GM23248 (cell line): ENCODE measurements at places on chromosomes 16 and 17.

GRCh38 chr16:57013229-57013628 is 23.9 kb downstream of the NLRC5 start:
- peak overlapping the region; percentile 74 for H3K27ac ChIP-seq
- H3K27me3 ChIP-seq = no peaks in the 10 kb centered on the region
- DNase-seq = peak; percentile 76
- peaks cover 31% of the 10 kb centered on the region for H3K4me1 ChIP-seq
- 0 out of 2 replicates have a peak, but pooled peaks cover 6% of the 10 kb centered on the region for H3K36me3 ChIP-seq

- H3K4me1 ChIP-seq = peaks cover 34% of the 10 kb centered on the region
- DNase-seq = no peak
- H3K27me3 ChIP-seq = no peaks in the 10 kb centered on the region
- H3K4me3 ChIP-seq = no peak overlapping the region
- no peak overlapping the region for H3K27ac ChIP-seq
Measured at GRCh38 chr16:89412811-89413210, 77.5 kb downstream of the ANKRD11 start.

DNA sequence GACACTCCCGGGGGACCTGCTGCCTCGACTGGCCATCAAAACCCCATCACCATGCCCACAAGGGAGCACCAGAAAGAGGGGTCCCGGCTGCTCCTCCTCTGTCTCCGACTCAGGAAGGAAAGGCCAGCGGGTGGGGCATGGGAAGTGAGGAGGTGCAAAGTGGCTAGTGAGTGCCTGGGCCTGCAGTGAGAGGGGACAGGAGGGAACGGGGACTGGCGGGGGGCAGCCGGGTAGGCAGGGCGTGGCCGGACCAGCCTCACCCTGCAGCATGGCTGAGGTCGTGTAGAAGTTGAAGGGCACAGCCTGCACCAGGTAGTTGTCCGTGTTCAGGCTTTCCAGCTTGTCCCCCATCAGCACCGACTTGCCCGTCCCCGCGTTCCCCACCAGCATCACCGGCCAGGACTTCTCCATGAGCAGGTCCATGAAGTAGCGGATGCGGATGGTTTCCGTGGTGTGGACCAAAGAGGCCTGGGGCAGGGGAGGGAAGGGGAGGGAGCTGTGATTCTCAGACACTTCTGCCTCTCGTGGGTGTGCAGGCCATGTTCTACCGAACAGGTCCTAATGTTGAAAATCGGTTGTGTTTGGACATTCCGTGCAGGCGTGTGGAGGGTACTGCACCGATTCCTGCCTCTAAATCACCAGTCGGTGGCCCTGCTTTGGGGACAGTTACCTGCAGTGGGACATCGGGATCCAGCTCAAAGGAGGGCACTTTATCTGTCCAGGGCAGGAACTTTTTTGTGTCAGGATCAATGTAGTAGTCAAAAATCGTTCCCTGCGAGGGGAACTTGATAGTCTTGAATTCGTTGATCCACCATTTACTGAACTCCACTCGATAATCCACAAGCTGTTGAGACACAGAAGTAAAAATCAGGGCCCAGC is 91.7 kb downstream of the DNAH17 start:
- DNase-seq = no peak
- H3K36me3 ChIP-seq = no peaks in the 10 kb centered on the region
- no peak overlapping the region for H3K27ac ChIP-seq
- no peaks in the 10 kb centered on the region for H3K4me1 ChIP-seq
- H3K4me3 ChIP-seq = no peak overlapping the region

DNA sequence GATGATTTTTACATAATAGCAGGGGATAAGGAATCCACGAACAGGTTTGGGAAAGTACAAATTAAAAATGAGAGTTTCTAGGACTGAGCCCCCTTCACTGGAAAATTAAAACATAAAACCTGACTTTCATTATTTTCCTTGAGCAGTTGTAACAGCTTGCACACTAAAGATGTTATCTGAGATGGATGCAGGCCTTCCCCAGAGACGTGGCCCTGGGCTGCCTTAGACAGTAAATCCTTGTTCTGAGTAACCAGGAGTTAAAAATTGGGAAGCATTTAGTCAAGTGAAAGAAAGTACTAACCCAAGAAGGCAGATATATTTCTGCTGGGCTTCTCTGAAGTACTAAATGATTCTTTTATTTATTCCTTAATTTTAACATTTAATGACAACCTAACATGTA is 432.2 kb upstream of the KIF2B start:
- no peaks in the 10 kb centered on the region for H3K36me3 ChIP-seq
- no peak overlapping the region for H3K4me3 ChIP-seq
- H3K4me1 ChIP-seq = no peaks in the 10 kb centered on the region
- DNase-seq = no peak
- no peak overlapping the region for H3K27ac ChIP-seq
- H3K27me3 ChIP-seq = no peaks in the 10 kb centered on the region

DNA sequence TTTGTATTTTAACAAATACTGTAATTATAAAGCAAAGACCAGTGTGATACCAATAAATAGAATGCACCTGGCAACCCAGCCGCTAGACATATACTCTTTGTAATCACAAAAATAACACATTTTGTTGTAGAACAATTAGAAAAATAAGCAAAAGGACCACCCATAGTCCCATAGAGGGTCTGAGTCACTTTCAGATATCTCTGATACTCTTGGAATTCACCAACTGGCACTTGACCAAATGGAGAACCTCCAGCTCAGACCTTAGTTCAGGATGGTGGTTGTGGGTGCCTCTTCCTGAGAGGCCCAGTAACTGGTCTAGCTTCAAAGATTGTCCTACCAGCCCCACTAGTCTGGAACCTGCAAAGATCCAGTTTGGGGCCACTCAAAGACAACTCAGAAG is 789 bp upstream of the TERF2 start:
- no peaks in the 10 kb centered on the region for H3K27me3 ChIP-seq
- H3K4me1 ChIP-seq = peaks cover 19% of the 10 kb centered on the region; the same call in 1 of the 2 replicates
- H3K27ac ChIP-seq = no peak overlapping the region; the same call in 1 of the 2 replicates
- H3K4me3 ChIP-seq = peak overlapping the region; percentile 97
- no peak for DNase-seq
- peaks cover 20% of the 10 kb centered on the region for H3K36me3 ChIP-seq

GRCh38 chr17:75128694-75129505 is 2.6 kb downstream of the NT5C start:
- no peak for DNase-seq
- H3K27ac ChIP-seq = no peak overlapping the region
- no peaks in the 10 kb centered on the region for H3K27me3 ChIP-seq
- no peaks in the 10 kb centered on the region for H3K4me1 ChIP-seq

DNA sequence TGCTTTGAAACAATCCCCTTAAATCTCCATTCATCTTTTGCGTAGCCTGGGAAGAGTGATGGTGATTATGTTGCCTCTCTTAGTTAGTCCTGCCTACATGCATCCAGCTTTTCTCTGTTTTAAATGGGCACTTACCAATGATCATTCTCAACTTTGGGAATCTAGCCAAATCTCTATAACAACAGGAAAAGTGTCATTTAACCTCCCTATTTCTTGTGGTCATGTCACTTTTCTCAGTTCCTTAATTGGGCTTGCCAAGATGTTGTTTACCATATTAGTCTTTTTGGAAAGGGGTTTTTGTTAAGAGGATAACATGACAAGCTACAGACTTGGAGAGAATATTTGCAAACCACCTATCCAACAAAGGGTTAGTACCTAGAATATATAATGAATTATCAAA is 15.6 kb upstream of the CLEC10A start:
- H3K4me3 ChIP-seq = no peak overlapping the region
- H3K27me3 ChIP-seq = peaks cover 34% of the 10 kb centered on the region
- no peak overlapping the region for H3K27ac ChIP-seq
- H3K4me1 ChIP-seq = no peaks in the 10 kb centered on the region; the same call in 1 of the 2 replicates
- H3K36me3 ChIP-seq = no peaks in the 10 kb centered on the region

GRCh38 chr17:40190197-40191021 is 13.1 kb downstream of the RAPGEFL1 start:
- no peaks in the 10 kb centered on the region for H3K4me1 ChIP-seq
- H3K27ac ChIP-seq = no peak overlapping the region
- no peaks in the 10 kb centered on the region for H3K27me3 ChIP-seq
- H3K4me3 ChIP-seq = peak overlapping the region; percentile 71
- peak; percentile 49 for DNase-seq
- H3K36me3 ChIP-seq = no peaks in the 10 kb centered on the region

- H3K4me3 ChIP-seq = no peak overlapping the region
- no peaks in the 10 kb centered on the region for H3K4me1 ChIP-seq
- no peak overlapping the region for H3K27ac ChIP-seq
- no peak for DNase-seq
- no peaks in the 10 kb centered on the region for H3K27me3 ChIP-seq
- H3K36me3 ChIP-seq = peaks cover 11% of the 10 kb centered on the region; the same call in 1 of the 2 replicates
Measured at GRCh38 chr17:20995164-20995872, 47.5 kb downstream of the USP22 start.

DNA sequence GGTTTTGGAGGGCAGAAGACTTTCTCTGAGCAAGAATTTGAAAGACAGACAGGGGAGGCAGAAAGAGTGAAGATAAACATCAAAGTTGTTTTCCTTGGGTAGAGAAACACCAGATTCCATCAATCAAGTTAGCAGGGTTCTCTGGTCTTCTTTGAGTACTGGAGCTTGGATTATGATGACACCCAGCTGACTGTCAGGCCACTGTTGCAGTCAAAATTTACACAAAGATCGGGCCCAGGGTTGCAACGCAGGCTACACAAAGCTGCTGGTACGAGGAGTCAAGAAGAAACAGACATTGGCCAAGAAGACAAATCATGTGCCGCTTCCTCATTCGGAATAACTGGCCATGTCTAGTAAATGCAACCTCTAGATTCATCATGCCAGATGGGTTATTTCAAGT is 396.2 kb upstream of the XYLT1 start:
- no peak overlapping the region for H3K27ac ChIP-seq
- H3K4me1 ChIP-seq = no peaks in the 10 kb centered on the region
- H3K36me3 ChIP-seq = no peaks in the 10 kb centered on the region
- no peak for DNase-seq
- H3K27me3 ChIP-seq = no peaks in the 10 kb centered on the region

GRCh38 chr16:83887564-83887963 is 11.4 kb upstream of the MLYCD start:
- DNase-seq = peak; percentile 18
- no peaks in the 10 kb centered on the region for H3K4me1 ChIP-seq
- H3K27ac ChIP-seq = no peak overlapping the region
- no peaks in the 10 kb centered on the region for H3K36me3 ChIP-seq

DNA sequence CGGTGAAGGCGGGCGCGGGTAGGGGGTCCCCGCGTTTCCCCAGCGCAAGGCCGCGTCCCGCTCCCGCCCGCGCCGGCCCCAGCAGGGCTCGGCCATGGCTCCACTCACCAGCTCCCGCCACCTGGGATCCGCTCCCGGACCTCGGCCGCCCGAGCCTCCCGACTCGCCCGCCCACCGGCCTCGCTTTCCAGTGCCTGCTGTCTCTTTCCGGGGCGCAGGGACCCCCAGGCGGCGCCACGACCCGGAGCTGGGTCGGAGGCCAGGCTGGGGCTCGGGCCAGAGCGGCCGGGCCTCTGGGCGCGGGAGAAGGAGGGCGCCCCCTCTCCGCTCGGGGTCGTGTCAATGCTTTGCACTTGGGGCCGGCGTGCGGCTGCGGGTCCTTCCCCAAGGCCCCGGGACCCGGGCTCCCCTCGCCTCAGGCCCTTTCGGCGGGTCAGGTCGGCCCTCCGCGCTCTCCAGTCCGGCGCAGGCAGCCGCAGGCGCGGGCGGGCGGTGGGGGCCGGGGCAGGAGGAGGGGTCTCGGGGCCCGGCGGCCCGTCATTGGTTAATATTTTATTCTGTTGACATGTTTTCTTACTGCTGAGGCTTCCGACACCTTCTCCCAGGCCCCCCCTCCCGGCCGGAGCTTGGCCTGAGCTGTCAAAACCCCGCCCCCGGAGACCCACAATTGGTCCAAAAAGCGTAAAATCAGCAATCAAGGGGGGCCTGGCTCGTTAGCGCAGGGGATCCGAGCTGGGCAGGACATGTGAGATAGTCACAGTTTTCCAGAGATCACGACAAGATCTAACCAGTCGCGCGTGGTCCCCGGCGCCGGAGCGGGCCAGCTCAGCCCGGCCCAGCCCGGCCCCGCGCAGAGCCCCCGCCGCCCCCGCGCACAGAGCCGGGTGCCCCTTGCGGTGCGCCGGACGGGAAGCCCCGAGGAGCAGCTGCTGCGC is at the start of gene TBX2:
TSS of gene TBX2 (plus strand) at position 713 of the 935 bp plus-strand sequence. CDS start 334 bp downstream, outside the sequence.
- DNase-seq = peak; percentile 92
- no peaks in the 10 kb centered on the region for H3K27me3 ChIP-seq
- H3K36me3 ChIP-seq = no peaks in the 10 kb centered on the region; the same call in 1 of the 2 replicates
- peak within 1 kb of the TSS; percentile 92 for H3K4me3 ChIP-seq
- H3K27ac ChIP-seq = peak within 1 kb of the TSS; percentile 83

DNA sequence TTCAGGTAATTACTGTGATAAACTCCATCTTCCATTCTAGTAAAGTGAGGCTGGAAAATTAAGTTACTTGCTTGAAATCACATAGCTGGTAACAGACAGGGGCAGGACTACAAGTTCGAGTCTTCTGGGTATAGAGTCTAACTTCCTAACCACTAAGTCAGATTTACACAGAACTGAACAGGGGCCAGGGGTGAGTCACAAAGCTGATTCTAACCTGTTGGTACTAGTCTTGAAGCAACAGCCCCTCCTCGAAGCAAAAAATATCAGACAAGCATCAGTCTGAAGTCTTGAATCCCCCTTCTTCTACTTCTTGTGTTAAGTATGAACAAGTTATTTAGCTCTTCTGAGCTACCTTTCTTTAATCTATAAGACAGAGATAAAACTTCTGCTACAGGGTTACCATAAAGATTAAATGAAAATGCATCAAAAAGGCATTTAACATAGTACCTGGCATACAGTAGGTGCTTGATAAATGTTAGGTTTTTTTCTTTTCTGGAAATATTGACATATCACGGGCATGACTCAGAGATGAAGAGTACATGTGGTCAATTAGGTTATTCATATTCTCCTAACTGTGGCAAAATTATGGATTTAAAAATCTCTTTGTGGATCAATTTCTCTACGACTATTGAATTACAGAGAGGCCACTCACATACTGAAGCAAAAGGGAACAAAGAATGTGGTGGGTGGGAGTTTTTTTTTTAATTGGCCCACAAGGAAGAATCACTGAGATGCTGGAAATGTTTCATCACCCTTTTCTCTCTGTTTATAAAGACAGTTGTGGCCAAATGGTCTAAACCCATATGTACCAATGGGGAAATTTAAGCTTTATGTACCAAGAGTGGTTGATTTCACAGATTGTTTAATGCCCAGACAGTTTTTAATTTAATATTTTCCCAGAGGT is 266.9 kb upstream of the DYNLRB2 start:
- peak overlapping the region; percentile 89 for H3K27ac ChIP-seq
- H3K27me3 ChIP-seq = no peaks in the 10 kb centered on the region
- peaks cover 30% of the 10 kb centered on the region for H3K4me1 ChIP-seq

DNA sequence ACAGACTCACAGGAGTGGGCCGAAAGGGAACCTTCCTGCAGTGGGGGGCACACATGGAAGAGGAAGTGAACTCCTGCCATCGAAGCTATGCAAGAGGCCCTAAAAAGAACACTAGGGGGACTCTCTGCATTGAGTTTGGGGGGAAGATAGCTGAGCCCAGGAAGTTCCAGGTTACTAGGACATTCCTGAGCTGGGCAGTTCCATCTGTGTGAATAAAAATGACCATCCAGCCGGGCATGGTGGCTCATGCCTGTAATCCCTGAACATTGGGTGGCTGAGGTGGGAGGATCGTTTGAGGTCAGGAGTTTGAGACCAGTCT is 211.8 kb downstream of the ZNF423 start:
- H3K4me1 ChIP-seq = peaks cover 15% of the 10 kb centered on the region
- peak; percentile 44 for DNase-seq
- H3K4me3 ChIP-seq = peak overlapping the region; percentile 18
- H3K27me3 ChIP-seq = no peaks in the 10 kb centered on the region
- H3K27ac ChIP-seq = peak overlapping the region; percentile 71
- no peaks in the 10 kb centered on the region for H3K36me3 ChIP-seq

GRCh38 chr16:27208796-27209195 is 5.5 kb downstream of the KDM8 start:
- no peak overlapping the region for H3K27ac ChIP-seq
- no peaks in the 10 kb centered on the region for H3K36me3 ChIP-seq
- H3K4me1 ChIP-seq = peaks cover 7% of the 10 kb centered on the region; the same call in 1 of the 2 replicates

- H3K27me3 ChIP-seq = no peaks in the 10 kb centered on the region
- peaks cover 29% of the 10 kb centered on the region for H3K4me1 ChIP-seq
- H3K36me3 ChIP-seq = no peaks in the 10 kb centered on the region
- no peak overlapping the region for H3K4me3 ChIP-seq
- DNase-seq = peak; percentile 78
- peak overlapping the region; percentile 75 for H3K27ac ChIP-seq
Measured at GRCh38 chr17:62714016-62714777, 86.7 kb downstream of the MRC2 start.
